ENCODE measurements at places on chromosomes 13 and 19. TPM values are rescaled to one million over a fixed set of nuclear protein-coding genes. Genes with fewer than 3 reads are reported as not detected.

Gene ZBTB45
- total RNA-seq = 5.4 TPM

Gene PET100
- total RNA-seq = 35.3 TPM

Gene PROZ
- total RNA-seq = not detected

Gene ZNF91
- total RNA-seq = 12.6 TPM

Gene PALM
- total RNA-seq = 6.0 TPM

Gene CBARP
- 1.1 TPM for total RNA-seq

Gene CNN1
- total RNA-seq = 9.2 TPM

Gene TNFSF11
- not detected for total RNA-seq

Gene SERTAD3
- 11.2 TPM for total RNA-seq

Gene KLK6
- 0.08 TPM for total RNA-seq

Gene ZNF729
- total RNA-seq = not detected

Gene SHC2
- 4.1 TPM for total RNA-seq

Gene CYP2A7
- not detected for total RNA-seq

Gene RXFP2
- not detected for total RNA-seq

Gene C19orf67
- not detected for total RNA-seq

Gene COX7A1
- 50.9 TPM for total RNA-seq

Gene ATP12A
- not detected for total RNA-seq

Gene ZNF724
- 2.0 TPM for total RNA-seq

Gene SPRED3
- total RNA-seq = 1.4 TPM

Gene TMC4
- total RNA-seq = 0.15 TPM

Gene ALKBH7
- total RNA-seq = 9.6 TPM

Gene DYRK1B
- total RNA-seq = 9.0 TPM

All from smooth muscle cell of the coronary artery (primary cell).